ENCODE measurements at places on chromosomes 16 and 17.

DNA sequence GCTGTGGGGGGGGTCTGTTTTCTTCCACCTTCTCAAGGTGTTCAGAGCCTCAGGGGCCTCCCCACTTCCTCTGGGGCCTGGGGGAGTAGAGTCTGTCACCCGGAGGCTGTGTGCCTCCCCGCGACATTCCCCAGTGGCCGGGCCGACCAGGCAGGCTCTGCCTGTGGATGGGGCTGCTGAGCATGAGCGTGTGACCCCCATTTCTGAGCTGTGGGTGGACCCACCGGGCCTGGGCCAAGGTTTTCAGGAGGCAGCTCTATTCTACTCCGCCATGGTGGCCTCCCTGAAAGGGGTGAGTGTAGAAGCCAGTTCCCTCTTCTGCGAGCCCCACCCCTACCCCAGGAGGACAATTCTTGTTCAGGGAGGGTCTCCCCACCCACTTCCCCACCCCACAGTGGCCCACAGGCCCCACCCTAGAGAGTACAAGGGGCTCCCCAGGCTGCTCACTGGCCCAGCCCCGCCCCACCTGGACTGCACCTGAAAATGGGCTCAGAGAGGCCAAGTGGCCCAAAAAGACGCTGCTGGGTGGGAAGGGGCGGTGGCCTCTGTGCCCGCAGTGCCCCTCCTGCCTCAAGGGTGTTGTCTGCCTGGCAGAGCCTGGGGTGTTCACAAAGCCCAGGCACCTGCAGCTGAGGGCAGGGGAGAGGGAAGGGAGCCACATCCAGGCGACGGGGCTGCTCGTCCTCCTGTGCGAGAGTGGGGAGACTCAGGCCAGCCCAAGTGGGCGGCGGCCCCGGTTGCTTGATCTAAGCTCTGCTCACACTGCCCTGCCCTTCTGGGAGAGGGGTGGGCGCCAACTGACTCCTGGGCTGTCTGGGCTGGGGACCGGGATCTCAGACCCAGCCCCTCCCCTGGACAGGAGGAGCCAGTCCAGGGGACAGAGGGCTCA lies 1.3 kb downstream of the MSLN start:
- no peak for DNase-seq

- DNase-seq: peak; percentile 60
These were observed at the start of gene IL4R for GRCh38 chr16:27313422-27314160. IL4R (plus strand) TSS chr16:27313974; CDS start chr16:27340204, 26,230 bp downstream.

DNA sequence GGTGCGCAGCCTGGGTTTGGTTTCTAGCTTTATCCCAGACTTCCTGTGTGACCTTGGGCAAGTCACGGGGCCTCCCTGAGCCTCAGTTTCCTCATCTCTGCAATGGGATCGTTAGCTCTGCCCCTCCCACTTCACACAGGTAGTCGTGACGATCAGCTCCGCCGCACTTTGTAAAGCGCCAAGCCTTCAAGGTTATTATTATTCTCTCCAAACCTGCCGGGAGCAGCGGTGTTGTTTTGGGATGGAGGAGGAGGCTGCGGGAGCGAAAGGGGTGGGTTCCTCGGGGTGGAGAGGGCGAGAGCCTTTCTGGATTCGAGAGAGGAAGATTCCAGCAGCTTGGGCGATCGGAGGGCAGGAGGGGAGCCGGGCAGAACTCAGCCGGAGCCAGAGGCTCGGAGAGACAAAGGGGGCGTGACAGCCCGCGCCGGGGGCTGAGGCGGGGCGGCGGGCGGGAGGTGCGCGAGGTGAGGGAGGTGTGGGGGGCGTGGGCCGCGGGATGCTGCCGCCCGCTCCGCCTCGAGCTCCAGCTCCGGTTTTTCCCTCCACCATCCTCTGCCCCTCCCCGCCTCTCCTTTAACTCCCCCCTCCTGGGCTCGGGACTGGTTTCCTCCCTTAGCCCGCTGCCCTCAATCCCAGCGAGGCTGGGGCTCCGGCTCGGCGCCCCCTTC lies at the start of gene EFNB3:
Gene EFNB3 (plus strand): TSS at position 602 of the 668 bp plus-strand sequence. CDS start 397 bp downstream, outside the sequence.
- DNase-seq: no peak

DNA sequence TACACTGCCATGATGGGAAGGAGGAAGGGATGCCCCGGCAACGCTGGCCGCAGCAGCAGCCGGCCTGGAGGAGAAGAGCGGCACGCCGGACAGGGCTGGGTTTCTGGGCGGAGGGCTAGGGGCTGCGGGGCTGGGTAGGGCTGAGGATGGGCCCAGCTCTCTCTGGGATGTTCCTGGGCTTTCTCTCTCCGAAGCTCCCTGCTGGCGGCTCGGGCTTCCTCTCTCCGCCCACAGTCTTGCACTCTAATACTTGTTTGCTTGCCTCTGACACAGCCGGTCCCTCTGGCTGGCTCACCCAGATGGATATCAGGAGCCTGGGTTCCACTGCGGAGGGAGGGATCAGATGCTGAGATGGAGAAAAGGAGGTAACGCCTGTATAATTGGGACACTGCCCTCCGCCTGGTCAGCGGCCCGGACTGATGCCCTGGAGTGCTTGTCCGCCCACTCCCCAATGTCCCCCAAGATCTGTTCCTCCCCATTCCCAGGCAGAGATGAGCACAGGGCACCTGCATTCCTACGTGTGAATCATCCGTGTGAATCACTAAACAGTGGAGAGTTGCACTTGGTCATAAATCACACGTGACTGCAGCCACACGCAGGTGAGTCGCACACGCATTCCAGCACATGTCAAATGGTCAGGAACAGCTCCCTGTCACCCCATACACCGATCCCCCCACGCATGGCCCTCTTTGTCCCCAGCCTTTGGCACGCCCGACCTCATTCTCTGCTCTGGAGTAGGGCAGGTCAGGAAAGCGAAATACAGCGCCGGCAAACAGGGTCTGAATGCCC lies at the start of gene ALOXE3:
Gene ALOXE3 (minus strand): TSS at position 535 of the 789 bp plus-strand sequence. CDS start 524 bp downstream, at position 11.
- DNase-seq: no peak

DNA sequence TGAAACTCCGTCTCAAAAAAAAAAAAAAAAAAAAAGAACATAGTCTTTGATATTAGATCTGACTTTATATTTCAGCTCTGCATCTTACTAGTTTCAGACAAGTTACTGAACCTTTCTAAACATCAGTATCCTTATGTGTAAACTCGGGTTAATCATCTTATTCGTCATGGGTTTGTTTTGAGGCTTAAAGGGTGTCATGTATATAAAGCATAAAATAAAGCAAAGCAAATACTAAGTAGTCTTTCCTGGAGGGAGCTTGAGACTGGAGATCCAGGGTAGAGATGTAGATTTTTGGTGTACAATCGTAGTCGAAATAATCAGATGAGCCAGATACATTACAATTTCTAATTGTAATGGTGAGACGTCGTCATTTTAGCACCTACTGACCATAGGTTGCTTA lies 7.8 kb downstream of the BCAS3 start:
- DNase-seq: no peak

GRCh38 chr17:76071531-76072147 lies 678 bp downstream of the SRP68 start:
- no peak for DNase-seq

GRCh38 chr17:78337244-78338109 lies 22.4 kb downstream of the SOCS3 start:
- no peak for DNase-seq

GRCh38 chr17:39916918-39917317 lies 1.5 kb downstream of the GSDMB start:
- DNase-seq: no peak

- DNase-seq: no peak
These were observed 1.5 kb downstream of the PLA2G15 start for GRCh38 chr16:68246666-68247065.

- DNase-seq: no peak
These were observed 44.0 kb upstream of the PABPN1L start for GRCh38 chr16:88910284-88911135.

DNA sequence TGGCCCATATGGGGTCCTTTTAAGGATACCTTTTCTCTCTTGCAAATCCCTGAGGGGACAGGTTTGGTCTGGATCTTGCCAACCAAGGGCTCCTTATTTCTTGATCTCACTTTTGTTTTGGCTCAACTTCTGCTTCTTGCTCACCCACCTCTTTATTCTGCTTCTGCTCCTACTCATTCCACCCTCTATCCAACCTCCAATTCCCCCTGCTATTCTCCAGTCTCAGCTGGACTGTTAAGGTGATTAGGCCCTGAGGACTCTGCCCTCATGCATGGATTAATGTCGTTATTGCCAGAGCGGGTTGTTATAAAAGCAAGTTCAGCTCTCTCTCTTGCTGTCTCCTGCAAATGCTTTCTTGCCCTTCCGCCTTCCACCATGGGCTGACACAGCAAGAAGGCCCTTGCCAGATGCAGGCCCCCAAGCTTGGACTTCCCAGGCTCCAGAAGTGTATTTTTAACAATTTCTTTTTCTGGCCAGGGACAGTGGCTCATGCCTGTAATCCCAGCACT lies 29.8 kb downstream of the LAT start:
- DNase-seq: no peak

DNA sequence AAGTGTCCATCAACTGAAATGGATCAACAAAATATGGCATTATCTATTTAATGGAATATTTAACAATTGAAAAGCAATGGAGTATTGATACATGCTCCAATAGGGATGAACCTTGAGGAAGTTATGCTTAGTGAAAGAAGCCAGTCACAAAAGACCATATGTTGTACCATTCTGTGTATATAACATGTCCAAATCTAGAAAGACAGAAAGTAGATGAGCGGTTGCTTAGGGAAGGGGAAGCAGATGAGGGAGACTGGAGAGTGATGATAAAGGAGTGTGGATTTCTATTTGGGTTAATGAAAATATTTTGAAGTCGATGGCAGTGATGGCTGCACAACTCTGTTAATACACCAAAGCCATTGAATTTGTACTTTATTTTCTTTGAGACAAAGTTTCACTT lies 8.5 kb upstream of the ERN1 start:
- no peak for DNase-seq

GRCh38 chr16:56852401-56852730 lies 12.6 kb upstream of the SLC12A3 start:
- DNase-seq: no peak

DNA sequence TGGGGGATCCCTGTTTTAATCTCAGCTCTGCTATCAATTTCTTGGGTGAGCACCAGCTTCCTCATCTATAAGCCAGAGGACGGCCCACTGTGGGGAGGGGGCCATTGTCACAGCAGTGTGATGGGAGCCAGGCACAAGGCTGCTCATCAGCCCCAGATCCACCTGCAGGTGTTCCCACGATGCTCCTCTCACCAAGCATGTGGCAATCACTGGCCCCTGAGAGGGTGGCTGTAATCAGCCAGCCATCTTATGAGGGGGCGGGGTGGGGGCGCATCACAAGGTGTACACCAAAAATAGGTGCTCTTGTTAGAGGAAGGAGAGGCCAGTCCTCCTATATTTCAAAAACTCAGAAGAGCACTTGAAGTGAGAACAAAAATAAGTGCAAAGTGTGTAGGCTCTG lies 31.2 kb downstream of the HNF1B start:
- DNase-seq: no peak

DNA sequence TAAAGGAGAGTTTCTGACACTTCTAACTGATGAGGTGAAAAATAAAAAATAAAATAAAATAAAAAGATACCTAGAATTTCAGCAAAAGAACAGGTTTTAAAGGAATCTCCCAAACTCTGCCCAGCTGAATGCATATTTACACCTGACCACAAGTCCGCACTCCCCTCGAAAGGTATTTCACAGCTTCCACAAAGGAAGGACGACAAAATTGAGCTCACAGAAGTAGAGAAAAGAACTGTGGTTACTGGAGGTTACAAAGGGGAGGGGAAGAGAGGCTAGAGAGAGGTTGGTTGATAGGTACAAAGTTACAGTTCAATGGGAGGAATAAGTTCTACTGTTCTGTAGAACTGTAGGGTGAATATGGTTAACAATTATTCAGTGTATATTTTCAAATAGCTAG lies 5.0 kb downstream of the LITAF start:
- no peak for DNase-seq

DNA sequence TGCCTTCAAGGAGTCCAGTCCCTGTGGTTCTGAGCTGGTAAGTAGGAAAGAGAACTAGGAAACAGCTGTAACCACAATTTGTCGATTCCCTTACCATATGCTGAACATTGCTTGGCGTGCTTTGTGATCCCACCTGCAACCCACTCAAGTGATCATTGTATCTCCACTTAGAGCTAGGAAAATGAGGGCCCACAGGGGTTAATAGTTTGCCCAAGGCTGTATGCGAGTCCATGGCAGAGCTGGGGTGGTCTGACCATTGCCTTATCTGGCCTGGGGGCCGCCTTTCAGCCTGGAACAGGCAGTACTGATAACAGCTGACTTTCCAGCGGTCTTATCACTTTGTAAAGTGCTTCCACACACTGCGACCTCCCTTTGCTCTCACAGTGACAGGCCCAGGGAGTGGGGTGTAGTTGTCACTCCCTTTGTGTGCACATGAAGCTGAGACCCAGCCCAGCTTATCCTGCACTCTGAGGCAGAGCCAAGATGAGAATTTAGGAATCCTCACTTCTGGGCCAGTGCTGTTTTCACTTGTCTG lies 9.8 kb downstream of the MYL4 start:
- no peak for DNase-seq

DNA sequence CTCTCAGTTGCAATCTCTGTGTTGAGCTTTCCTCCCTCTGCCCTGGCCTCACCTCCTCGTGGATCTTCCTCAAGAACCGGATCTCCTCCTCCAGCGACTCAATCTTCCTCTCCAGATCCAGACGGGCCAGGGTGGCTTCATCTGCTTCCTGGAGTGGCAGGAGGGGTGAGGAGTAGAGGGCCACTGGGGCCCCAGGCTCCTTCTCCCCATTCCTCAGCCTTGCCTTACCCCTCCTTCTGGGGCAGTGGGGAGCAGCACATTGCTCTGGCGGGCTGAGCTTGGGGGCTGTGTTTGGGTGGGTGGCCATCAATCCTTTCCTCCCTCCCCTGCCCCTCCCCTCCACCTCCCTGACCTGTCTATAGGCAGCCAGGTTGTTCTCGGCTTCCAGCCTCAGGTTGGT lies 1.6 kb downstream of the GFAP start:
- DNase-seq: no peak

DNA sequence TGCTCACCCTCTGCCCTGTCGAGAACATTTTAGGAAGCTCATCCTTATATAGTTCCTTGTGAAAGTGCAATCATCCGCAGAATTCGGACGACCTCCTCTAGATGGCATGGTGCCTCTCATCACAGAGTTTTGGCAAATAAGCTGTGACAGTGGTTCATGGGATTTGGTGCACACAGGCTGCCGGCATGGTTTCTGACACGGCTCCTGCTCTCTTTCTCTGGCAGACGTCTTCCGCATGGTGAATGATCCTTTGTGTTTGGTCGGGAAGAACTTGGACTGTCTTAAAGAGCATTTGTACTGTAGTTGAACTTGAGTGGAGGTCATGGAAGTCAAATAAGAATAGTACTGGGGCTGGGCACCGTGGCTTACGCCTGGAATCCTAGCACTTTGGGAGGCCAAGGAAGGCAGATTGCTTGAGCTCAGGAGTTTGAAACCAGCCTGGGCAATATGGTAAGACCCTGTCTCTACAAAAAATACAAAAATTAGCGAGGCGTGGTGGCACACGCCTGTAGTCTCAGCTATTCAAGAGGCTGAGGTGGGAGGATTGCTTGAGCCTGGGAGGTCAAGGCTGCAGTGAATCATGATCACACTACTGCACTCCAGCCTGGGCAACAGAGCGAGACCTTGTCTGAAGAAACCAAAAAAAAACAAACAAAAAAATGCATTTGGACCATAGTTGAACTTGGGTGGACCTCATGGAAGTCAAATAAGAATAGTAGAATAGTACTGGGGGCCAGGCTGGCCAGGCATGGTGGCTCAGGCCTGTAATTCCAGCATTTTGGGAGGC lies 34.7 kb upstream of the NAT9 start:
- no peak for DNase-seq
